Stimulated activated CD8-positive, alpha-beta memory T cell treated with anti-CD3 and anti-CD28 coated beads, Interleukin-7, amount 100 ng/mL, for 1 hour (primary cell): ENCODE measurements at places on chromosomes 4 and X.

- DNase-seq = no peak
These were observed 106.7 kb upstream of the ARHGAP24 start for GRCh38 chr4:85368240-85368639.

- no peak for DNase-seq
These were observed 11.5 kb downstream of the ETNPPL start for GRCh38 chr4:108751321-108751720.

GRCh38 chrX:17442898-17443297 lies 67.9 kb downstream of the NHS start:
- no peak for DNase-seq

DNA sequence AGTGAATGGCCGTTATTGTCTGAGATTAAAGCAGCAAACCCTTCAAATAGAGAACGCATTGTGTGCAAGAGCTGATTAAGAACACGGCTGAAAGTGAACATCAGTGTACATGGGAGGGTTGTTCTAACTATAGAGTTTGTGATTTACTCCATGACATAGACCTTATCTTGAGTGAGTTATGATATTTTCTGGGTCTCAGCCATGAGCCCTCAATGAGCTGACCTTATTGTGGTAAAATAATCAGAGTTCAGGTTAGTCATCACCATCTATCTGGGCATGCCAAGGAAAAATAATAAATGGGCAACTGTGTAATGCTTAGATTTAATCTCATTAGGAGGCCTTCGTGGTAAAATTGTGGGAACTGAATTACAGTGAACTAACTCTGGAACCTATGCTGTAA lies 33.2 kb upstream of the CLDN24 start:
- DNase-seq = no peak

DNA sequence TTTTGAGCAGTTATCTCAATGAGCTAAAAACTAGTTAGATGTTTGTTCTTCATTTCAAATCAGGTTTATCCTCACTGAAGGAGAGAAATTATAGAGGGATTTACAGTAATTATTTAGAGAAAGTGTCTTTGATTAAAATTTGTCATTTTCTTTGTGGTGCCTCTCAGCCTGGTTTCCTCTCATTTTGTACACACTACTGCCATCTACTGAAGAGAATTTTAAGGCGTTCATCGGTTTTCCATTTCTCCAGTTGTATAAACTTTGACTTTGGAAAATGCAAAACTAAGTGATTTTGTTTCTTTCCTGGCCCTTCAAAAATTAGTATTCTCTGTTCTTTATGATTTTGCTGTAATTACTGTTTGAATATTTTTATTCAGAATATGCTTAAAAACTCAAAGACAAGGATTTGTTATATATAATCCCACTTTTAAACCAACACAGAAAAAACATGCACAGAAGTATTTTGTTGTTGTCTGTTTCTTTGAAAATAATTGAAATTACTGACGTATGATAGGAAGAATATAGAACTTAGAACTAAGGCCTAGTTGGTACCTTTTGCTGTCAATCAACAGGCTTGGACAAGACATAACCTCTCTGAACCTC lies 34.4 kb upstream of the ANXA3 start:
- no peak for DNase-seq

DNA sequence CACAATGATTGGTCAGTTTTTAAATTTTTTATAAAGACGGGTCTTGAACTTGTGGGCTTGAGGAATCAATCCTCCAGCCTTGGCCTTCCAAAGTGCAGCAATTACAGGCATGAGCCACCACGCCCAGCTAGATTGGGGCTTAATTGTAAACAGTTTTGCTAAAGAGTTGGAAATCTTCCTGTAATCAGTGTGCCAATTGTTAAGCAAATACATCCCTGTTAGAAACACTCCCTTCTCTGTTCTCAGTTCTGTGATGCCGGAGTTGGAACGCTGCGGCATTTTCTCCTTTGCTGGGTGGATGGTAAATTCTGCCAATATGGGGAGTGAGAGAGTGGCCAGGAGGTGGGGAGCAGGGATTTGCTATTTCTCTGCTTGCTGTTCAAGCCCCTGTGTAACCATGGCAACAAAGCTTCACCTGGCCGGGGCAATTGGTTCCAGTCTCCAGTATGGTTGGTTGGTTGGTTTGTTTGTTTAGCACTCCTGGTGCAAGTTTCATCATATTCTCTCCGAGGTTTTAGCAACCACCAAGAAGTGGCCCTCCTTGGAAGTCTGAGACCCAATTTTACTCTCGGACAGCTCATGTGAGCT lies 3.0 kb upstream of the SPATA4 start:
- no peak for DNase-seq

DNA sequence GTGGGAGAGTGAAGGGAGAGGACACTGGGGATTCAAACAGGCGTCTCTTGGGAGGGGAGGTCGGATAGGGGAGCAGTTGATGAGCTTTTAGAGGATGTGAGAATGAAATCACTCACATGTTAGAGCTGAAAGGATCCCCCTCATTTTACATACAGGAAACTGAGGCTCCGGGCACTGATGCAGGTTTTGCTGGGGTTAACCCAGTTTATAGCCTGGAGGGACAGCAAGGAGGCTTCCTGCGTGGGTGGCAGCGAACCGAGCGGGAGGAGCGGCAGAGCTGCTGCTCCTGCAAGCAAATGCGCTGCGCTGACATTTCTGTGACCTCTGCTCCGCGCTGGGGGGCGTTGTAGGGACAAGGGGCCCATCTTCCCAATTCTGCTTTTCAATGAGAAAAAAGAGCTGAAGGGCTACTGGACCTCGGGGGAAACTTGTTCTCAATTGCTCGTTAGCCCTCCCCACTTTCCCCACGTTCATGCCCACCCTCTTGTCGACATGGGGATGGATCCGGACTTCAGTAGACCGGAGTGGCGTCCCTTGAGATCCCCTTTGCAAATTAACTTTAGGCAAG lies 1.2 kb upstream of the NEUROG2 start:
- no peak for DNase-seq

GRCh38 chr4:46016306-46016705 lies 107.5 kb downstream of the GABRG1 start:
- no peak for DNase-seq

DNA sequence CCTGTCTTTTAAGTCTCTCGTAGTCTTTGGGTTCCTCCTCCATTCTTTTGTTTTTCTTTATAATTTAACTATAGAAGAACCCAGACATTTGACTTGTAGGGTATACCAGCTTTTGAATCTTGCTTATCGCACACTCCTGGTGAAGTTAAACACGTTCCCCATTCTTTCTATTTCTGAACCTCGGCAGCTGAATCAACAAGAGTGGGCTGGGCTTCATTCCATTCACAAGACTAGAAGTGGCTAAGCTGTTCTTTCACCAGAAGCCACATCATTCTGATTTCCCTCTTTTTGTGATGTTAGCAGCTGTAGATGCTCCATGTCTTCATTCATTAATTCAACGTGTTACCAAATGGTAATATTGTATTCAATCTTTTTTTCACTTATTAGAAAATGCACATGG lies 167.9 kb downstream of the CORIN start:
- DNase-seq = no peak

GRCh38 chr4:118326585-118326984 lies 26.2 kb downstream of the PRSS12 start:
- DNase-seq = no peak

GRCh38 chr4:185710487-185710995 lies 101.5 kb downstream of the SORBS2 start:
- DNase-seq = no peak

DNA sequence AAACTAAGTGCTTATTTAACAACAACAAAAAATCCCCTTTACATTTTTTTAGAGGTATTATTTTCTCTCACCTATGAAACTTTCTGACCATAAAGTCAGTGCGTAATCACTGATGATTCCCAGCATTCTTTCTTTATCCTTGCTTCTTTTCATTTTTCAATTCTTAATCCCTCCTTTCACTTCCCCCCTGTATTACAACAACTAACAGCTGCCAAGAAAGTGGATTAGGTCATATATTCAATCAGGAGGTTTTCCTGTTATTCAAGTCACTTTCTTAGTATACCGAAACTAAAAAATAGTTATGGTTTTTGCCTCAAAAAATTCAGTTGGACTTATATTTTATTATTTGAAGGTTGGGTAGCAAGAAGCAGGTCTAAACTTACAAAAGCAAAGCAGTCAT lies 2.1 kb upstream of the STAP1 start:
- no peak for DNase-seq

- DNase-seq = no peak
These were observed 5.4 kb downstream of the DAPP1 start for GRCh38 chr4:99821918-99822503.

DNA sequence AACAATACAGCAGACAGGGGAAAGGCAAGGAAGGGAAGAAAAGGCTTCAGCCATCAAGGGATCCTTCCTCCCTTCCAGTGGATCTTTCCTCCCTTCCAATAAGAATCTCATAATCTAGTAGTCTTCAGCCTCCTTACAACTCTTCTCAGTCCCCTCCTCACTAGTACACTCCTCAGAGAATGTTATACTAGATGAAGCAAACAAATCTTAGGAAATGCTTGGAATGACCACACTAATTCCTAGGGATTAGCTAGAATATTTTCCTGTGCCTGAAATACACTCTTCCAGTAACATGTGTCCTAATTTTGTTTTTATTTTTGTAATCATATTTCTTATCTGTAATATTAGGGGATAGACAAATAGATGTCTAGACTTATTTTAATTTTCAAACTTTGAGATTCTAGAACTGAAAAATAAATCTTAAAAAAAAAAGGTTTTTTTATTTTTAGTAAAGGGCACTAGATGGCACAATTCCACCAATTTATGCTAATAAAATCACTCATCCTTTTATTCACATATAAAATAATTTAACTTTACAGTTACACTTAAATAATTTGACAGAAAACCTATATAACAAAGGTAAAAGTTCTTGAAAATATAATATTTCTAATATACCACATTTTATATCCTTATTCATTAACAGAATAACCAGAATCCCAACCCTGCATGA lies 7.0 kb upstream of the STPG2 start:
- DNase-seq = no peak

GRCh38 chrX:67749536-67749935 lies 205.7 kb downstream of the AR start:
- DNase-seq = no peak

GRCh38 chr4:149793459-149793858 lies 22.2 kb downstream of the IQCM start:
- DNase-seq = no peak

DNA sequence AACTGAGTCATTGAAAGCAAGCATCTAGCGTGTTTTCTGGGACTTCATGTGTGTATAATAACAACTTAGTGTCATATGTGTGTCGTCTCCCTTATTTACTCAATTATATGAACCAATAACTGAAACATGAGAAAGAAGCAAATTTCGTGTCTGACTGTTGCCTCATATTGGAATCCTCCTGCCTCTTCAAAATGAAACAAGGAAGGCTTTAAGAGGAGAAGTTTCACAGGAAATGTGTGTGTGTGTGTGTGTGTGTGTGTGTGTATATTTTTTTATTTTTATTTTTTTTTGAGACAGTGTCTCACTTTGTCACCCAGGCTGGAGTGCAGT lies 145.8 kb upstream of the SFRP2 start:
- DNase-seq = no peak

GRCh38 chr4:145301386-145302080 lies 121.1 kb upstream of the OTUD4 start:
- DNase-seq = no peak

GRCh38 chr4:21596521-21596920 lies 352.1 kb downstream of the KCNIP4 start:
- DNase-seq = no peak

- no peak for DNase-seq
These were observed 164.6 kb upstream of the BCOR start for GRCh38 chrX:40262157-40263013.

DNA sequence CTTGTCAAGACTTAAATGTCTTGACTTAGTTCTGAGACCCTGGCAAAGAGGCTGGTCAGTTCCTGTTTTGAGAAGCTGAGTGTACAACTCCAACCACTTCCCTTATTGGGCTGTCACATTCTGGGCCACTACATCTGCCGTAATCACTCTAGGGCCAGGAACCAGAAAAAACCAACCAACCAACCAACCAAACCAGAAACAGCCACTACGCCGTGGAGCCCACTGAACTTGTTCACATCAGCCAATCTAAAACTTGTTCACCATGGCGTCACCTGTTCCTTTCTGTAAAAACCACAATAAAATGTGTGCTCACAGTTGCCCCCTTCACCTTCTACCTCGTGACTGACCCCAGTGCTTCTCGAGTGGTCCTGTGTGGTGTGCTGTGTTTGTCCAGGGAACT lies 107.3 kb downstream of the JADE1 start:
- DNase-seq = peak; percentile 7

GRCh38 chr4:112532267-112532666 lies 16.3 kb upstream of the NEUROG2 start:
- DNase-seq = no peak

DNA sequence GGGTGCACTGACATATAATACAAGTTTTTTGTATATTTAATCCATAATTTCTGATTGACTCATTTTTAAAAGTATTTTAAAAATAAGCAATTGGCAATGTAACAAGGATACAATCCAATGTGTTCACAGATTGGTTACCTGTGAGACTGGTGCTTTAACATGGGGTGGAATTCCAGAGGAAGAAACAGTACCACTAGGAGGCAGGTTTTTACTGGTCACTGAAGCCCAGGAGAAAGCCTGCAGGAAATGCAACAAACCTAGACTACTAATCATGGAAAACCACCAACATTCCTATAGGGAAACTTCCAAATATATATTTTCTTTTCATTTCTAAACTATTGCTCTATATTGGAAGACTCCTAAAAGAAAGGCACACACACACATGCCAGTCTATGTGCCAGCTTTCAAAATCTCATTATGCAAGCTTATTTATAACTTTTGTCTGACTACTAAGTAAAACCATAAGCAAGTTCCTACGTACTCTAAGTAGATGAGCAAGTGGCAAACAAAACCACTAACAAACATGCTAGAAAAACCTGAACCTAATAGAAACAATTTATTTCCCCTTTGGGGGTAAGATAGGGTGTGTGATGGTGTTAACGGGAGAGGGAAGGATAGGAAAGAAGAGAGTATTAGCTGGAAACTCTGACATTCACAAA lies 19.2 kb downstream of the G3BP2 start:
- no peak for DNase-seq

- DNase-seq = no peak
These were observed 139.0 kb downstream of the TSPAN5 start for GRCh38 chr4:98519268-98519977.
